D721Med (cell line): ENCODE measurements at places on chromosomes 4 and X.

GRCh38 chr4:81337211-81337610, 122.2 kb upstream of the PRKG2 start:
- DNase-seq, result no peak

GRCh38 chrX:106005684-106006083, 32.8 kb downstream of the SERPINA7 start:
- no peak for DNase-seq

- no peak for DNase-seq
Measured at GRCh38 chrX:154046031-154046781, 26.5 kb upstream of the IRAK1 start.

- no peak for DNase-seq
Measured at GRCh38 chrX:638482-639131, 8.0 kb downstream of the SHOX start.

- DNase-seq, result no peak
Measured at GRCh38 chr4:81650606-81651242, 179.0 kb upstream of the RASGEF1B start.

DNA sequence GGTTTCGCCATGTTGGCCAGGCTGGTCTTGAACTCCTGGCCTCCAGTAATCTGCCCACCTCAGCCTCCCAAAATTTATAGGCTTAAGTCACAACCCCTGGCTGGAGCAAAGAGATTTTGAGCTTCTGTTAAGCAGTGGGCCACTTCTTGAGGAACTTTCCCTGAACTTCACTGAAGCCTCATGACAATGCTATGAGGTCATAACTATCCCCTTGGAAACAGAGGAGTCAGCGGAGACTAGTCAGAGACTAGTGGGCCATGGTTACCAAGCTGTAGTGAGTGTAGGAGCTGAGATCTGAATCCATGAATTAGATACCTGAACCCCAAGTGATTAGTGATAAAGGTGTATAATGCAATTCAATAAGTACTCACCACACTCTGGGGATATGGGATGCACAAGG, 145.1 kb upstream of the MSX1 start:
- DNase-seq, result no peak

GRCh38 chr4:113025416-113025815, 24.0 kb upstream of the ANK2 start:
- no peak for DNase-seq

GRCh38 chrX:30814978-30815377, 74.1 kb downstream of the TAB3 start:
- no peak for DNase-seq

- no peak for DNase-seq
Measured at GRCh38 chrX:142711796-142712290, 313.9 kb upstream of the SPANXN4 start.

DNA sequence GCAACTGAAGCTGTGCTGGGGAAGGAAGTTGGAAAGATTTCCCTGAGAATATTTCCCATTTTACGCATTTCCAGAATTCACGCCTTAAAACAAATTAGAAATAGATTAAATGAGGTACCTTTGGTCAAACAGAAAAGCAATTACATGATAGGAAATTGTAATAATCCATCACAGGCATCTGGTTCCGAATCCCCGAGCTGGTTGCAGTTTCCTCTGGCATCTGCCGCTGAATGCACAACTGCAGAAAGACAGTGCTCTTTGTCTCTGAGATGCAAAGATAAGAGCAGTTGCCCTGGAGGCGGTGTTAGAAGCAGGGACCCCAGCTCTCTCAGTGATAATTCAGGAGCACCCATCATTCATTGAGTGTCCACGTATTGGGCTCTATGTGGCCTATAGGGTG, 224.4 kb downstream of the LDB2 start:
- DNase-seq, result no peak

- no peak for DNase-seq
Measured at GRCh38 chr4:84971319-84971932, 4.9 kb upstream of the WDFY3 start.

DNA sequence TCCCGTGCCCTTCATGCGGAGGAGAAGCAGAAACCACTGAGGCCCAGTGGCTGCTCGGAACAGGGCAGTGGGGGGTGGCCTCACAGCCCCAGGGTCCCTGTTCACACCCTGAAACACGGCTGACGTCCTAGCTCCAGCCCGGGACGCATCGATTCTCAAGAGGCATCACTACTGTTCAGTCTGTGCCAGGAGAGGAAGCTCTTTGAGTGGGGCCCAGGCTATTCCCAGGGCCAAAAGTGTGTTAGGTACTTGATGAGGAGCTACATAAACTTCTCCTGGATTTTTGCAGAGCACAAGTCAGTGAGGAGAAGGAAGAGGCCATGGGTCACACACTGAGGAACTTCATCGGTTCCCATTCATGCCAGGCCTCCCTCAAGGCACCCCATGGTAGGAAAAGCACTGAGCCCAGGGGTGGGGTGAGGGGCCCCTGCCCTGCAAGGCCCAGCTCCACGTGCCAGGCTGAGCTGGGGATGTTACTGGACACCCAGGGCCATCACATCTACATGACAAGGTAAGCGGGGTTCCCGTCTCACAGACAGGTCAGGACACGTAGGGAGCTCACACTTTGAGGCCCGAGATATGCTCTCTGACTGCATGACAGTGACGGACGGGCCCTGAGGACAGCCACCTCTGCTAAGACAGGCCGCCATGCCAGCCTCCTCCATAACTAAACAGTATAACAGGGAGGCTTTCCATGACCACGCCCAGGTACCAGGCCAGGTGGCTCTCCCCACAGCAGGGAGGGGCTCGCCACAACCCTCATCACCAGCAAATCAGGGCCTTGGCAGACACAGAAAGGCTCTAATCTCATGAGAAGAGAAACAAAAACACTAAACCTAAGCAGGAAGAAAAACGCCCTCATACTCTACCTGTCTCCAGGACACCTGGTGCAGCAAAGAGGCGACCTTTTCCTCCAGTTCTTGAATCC, 12.4 kb downstream of the TNIP2 start:
- peak; percentile 10 for DNase-seq

GRCh38 chrX:151982222-151982621, 7.7 kb upstream of the GABRE start:
- DNase-seq, result no peak

DNA sequence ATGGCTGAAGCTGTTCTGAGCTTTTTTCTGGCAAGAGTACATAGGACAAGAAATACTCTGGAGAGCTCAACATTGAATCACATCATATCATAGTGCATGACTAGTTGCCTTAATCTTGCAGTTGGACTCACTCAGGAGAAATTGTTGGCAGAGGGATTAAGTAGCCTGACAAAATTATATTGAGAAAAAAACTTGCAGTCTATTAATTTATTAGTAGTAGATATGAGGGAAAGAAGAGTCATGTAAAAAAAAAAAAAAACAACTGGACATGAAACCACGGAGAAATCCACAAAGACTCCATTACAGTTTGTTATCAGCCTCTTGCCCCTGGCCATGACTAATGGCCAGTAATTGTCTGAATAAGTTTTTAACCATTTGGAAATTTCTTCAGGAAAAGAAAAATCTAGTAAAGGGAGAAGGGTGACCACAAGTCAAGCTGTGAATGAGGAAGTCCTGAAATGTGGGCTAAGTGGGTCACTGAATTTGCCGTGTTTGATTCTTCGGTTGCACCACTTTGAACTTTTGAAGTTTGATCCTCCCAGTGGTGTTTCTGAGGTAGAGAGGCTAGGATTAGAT, 45.6 kb downstream of the FHL1 start:
- no peak for DNase-seq

DNA sequence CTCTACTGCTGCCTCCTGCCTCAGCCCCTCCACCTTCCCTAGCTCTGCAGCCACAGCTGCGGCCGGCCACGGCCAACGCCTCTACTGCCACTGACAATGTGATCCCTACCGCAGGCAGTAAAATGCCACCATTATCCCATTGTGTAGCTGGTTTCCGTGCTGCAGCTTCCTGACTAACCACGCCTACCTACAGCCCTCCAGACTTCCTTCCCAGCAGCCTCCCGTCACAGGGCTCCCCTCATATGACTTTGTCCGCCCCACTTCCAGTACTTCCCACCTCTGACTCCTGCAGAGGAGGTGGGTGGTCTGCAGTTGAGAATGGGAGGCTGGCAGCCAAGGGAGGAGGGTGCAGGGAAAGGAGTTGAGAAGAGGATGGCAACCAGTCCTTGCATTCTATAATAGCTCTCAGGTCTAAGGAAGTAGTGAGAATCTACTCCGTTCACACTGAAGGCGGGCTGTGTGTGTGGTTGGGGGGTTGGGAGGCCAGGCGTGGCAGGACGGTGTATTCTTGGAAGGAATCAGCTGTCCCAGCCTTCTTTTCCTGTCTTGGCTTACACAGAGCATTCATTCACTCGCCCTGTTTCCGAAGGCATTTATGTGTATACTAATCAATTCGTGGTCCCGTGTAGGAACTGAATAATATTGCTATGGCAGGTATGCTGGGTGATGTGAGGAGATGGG, 33.1 kb upstream of the USP51 start:
- no peak for DNase-seq

GRCh38 chr4:128416921-128417320, 129.3 kb upstream of the PGRMC2 start:
- no peak for DNase-seq

DNA sequence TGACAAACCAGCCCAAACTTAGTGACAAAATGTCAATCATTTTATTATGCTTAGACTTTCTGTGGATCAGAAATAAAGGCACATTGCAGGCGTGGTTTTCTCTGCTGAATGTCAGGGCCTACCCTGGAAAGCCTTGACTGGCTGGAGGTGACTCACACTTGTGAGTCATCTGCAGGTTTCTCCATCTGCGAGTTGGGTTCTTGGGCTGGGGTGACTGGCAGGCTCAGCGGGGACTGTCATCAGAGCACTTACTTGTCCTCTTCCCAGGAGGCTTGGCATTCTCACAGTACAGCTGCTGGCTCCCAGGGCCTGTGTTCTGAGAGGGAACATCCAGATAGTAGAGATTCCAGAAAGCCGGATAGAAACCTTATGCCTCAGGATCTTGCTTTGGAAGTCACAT, 153.8 kb upstream of the AGA start:
- DNase-seq, result no peak
